ENCODE measurements at places on chromosomes 11 and 22. TPM values are rescaled to one million over a fixed set of nuclear protein-coding genes. Genes with fewer than 3 reads are reported as not detected.

DNA sequence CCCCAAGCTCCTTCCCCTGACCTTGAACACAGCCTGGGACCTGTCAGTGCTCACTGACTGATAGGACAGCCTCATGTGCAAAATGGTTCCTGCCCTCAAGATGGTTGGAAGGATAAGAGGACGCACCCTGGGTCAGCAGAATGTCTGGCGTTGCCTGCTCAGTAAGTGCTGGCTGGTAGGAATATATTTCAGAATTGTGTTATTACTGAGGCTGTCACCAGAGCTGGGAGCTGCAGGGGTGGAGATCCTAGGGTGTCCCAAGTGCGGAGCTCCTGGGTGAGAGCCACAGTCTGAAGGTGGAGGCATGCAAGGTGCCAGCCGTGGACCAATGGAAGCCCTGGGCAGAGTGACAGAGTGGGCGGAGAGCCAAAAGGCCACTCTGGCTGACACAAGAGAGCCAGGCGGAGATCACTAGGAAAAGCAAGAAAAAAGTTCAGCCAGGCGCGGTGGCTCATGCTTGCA, 1.0 kb upstream of the SEC14L4 start:
- H3K27ac ChIP-seq = no peak overlapping the region
- no peak for DNase-seq
- no peaks in the 10 kb centered on the region for H3K36me3 ChIP-seq

GRCh38 chr22:23180301-23180892, at the start of gene BCR:
BCR (plus strand) TSS chr22:23180509; CDS start chr22:23180961, 452 bp downstream.
- H3K4me1 ChIP-seq = peaks cover 39% of the 10 kb centered on the region
- H3K36me3 ChIP-seq = no peaks in the 10 kb centered on the region
- peak within 1 kb of the TSS; percentile 42 for H3K4me3 ChIP-seq
- H3K27me3 ChIP-seq = no peaks in the 10 kb centered on the region
- peak within 1 kb of the TSS; percentile 69 for H3K27ac ChIP-seq
- DNase-seq = peak; percentile 73

DNA sequence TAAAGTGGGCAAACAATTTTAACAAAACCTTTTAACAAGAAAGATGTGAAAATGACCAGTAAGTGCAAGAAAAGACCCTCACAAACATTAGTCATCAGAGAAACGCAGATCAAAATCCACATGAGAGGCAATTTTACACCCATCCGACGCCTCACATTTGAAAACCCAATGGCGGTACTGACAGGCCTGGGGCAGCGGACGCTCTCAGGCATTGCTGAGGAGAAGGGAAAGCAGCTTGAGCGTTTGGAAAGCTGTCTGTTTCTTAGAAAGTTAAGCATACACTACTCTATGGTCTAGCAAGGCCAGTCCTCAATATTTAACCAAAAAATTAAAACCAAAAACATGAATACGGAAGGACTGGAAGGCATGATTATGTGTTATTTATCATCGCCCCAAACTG, 2.0 kb upstream of the KRTAP5-8 start:
- no peak overlapping the region for H3K27ac ChIP-seq
- peaks cover 6% of the 10 kb centered on the region for H3K4me1 ChIP-seq
- H3K4me3 ChIP-seq = no peak overlapping the region
- no peaks in the 10 kb centered on the region for H3K36me3 ChIP-seq
- no peaks in the 10 kb centered on the region for H3K27me3 ChIP-seq

- no peaks in the 10 kb centered on the region for H3K36me3 ChIP-seq
- no peaks in the 10 kb centered on the region for H3K27me3 ChIP-seq
- H3K4me1 ChIP-seq = no peaks in the 10 kb centered on the region
- H3K4me3 ChIP-seq = no peak overlapping the region
These were observed 119.4 kb downstream of the GALNT18 start for GRCh38 chr11:11502263-11502861.

DNA sequence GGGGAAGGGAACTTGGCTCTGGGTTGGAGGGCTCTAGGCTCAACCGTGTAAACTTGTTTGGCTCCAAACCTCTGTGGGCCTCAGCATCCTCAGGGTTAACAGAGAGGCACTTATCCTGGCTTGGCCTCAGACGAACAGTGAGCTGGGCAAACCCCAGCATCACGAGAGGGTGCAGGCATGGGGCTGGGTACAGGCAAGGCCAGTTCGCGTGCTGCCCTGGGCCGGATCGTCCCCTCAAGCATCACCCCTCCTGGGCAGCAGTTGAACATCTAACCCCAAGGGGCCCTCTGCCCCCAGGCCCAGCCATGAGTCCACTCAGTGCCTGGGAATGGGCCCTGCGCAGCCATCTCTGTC, 1.9 kb downstream of the EHBP1L1 start:
- no peak overlapping the region for H3K27ac ChIP-seq
- no peak for DNase-seq
- peak overlapping the region; percentile 88 for H3K4me3 ChIP-seq
- H3K4me1 ChIP-seq = no peaks in the 10 kb centered on the region

DEFB131B gene
- not detected for polyA plus RNA-seq

Measured in pancreas (tissue), 10 donors.